ENCODE measurements at places on chromosomes 16 and 17.

GRCh38 chr16:65280845-65281512, 159.1 kb upstream of the CDH11 start:
- DNase-seq = no peak

DNA sequence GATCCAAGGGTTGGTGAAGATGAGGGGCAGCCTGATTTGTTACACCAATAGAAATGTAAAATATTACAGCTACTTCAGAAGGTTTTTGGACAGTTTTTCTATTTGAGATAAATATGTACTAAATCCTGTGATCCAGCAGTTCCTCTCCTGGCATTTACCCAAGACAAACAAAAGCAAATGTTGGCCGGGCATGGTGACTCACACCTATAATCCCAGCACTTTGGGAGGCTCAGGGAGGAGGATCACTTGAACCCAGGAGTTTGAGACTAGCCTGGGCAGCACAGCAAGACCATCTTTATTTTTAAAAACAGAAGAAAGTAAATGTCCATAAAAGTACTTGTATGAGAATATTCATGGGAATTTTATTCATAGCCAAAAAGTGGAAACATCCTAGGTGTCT, 64.8 kb upstream of the MRC2 start:
- DNase-seq = no peak

GRCh38 chr17:42025936-42026335, 6.0 kb downstream of the NKIRAS2 start:
- DNase-seq = no peak

DNA sequence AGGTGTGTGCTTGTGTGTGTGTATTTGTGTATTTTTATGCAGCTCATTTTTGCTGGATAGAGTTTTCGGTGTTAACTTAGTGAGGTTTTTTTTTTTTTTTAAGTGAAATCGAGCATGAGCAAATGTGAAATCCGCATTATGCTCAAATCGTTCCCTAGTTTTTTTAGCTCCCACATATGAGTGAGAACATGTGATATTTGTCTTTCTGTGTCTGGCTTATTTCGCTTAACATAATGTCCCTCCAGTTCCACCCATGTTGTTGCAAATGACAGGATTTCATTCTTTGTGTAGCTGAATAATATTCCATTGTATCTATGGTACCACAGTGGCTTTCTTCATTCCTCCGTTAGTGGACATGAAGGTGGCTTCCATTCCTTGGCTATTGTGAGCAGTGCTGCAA, 1103.3 kb upstream of the EEF2KMT start:
- no peak for DNase-seq

- no peak for DNase-seq
Observed at GRCh38 chr16:56549744-56550385, 15.0 kb upstream of the MT4 start.

- no peak for DNase-seq
Observed at GRCh38 chr17:60351012-60351695, 40.8 kb downstream of the USP32 start.

GRCh38 chr17:76410328-76410965, 26.0 kb downstream of the SPHK1 start:
- DNase-seq = no peak

- no peak for DNase-seq
Observed at GRCh38 chr17:58083491-58084316, 485 bp downstream of the DYNLL2 start.
